ENCODE measurements at places on chromosomes 12 and 14.

GRCh38 chr14:80356413-80356812, 145.1 kb upstream of the DIO2 start:
- DNase-seq = no peak

GRCh38 chr12:91065396-91065795, 7.6 kb upstream of the KERA start:
- DNase-seq = no peak

DNA sequence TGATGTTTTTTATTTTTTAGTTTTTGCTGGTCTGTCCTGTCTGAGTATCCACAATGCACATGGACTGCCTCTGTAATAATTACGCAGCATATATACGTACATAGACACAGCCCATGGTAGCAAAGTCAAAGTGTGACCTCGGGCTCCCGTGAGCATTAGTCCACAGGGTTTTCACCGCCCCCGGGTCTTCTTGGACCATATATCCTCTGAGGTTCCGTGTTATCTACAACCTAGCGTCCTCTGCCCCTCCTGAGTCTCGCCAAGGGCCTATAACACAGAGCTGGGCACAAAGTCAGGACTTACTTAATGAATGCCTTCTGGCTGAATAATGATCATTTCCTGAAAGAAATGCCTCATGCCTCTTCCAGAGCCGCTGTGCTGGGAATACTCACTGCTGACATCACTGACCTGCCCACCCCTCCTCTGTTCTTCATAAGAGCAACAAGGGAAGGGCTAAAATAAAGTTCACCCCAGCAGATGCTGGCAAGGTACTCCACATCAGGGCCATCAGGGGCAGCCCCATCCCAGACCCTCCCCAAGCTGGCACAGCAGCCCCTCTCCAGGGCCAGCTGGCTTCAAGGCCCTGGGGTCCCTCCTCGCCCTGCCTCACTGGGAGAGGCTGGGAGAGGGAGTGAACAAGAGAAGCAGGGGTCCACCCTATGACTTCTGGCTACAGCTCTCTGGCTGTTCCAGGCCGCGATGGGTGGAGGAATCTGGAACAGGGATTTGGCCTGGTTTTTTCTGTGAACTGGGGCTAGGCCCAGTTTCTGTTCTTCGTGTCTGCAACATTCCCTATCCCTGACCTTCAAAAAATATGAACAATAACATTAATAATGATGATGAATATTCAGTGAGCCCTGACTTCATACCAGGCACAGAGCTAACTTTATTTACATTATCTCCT, 7.9 kb downstream of the HDAC7 start:
- no peak for DNase-seq

DNA sequence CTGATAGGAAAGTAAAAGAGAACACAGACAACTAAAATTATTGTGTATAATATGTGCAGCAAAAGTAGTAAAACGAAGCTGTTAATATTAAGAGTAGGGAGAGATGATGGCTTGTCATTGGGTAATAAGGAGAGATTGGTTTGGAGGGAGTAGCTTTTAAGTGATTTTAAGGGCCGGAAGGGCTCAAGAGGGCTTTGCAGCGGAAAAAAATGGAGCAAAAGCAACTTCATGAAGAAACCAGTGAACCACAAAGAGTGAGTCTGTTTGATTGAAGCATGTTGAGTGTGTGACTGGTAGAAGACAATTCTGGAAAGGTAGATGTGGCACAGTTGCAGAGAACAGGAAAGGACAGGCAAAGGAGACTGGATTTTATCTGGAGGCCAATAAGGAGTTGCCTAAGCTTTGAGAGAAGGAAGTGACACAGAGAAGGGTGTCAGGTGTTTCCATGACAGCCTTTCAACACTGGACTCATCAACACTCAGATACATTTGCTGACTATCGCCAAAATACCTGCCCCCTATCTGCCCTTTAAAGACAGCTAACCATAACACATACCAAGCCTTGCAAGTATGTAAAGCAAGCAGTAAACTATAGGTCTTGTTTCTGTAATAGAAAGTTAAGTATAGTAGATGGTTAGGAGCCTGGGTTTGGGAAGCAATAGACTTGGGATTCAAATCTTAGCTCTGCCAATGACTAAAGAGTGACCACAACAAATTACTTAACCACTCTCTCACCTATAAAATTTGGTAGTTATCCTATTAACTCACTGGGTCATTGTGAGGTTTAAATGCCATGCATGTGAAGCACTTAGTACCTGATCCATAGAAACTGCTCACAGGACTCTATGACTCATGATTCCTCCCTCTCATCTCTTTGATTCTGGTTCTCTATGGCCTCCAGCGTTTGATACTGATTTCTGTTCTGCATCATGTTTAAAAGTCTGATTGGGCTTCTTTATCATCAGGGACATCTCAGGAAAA, 117.3 kb upstream of the LMNTD1 start:
- DNase-seq = no peak

Data from activated CD8-positive, alpha-beta memory T cell treated with anti-CD3 and anti-CD28 coated beads for 1 hour (primary cell).